T-cell (primary cell): ENCODE measurements at places on chromosomes 11 and 22. TPM values are rescaled to one million over a fixed set of nuclear protein-coding genes. Genes with fewer than 3 reads are reported as not detected.
A peak's percentile ranks its signal among the peaks of the same experiment; 100 is the strongest.

The NAALAD2 gene
- total RNA-seq: not detected

The PHRF1 gene
- 66.3 TPM for total RNA-seq

The OR51B2 gene
- total RNA-seq: not detected

GRCh38 chr11:57568330-57568766 is 876 bp upstream of the UBE2L6 start:
- no peaks in the 10 kb centered on the region for H3K36me3 ChIP-seq
- peak overlapping the region; percentile 82 for H3K27ac ChIP-seq
- peaks cover 37% of the 10 kb centered on the region for H3K4me1 ChIP-seq

GRCh38 chr11:71182791-71183677 is 69.3 kb downstream of the SHANK2 start:
- H3K27me3 ChIP-seq: no peaks in the 10 kb centered on the region
- no peak for DNase-seq
- H3K4me3 ChIP-seq: no peak overlapping the region
- no peaks in the 10 kb centered on the region for H3K4me1 ChIP-seq
- no peaks in the 10 kb centered on the region for H3K36me3 ChIP-seq
- H3K27ac ChIP-seq: no peak overlapping the region

DNA sequence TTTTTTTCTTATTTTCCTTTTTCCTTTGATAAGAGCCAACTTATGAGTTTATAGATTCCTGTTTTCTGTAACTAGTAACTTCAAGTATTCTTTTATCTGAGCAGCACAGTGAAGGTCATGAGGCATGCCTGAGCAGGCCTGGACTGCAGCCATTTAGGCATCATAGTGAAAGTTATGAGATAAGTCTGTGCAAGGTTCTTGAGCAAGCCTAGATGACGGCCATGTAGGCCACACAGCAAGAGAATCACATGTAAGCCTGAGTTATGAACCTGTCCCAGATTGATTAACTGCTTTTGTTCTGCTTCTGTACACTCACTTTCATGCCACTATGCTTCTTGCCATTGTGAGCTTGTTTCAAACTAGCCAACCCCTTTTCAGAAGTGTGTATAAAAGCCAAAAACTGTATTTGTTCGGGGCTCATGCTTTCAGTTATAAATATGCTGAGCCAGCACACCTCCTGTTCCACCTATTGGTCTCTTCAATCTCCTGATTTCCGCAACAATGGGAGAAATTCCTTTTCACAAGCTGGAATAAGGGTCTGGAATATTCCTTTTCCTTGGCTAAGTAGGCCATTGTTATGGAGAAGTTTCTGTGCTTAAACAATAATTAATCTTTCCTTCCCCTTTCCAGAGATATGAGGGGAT is 745.7 kb downstream of the FAM181B start:
- no peaks in the 10 kb centered on the region for H3K4me1 ChIP-seq
- H3K27me3 ChIP-seq: no peaks in the 10 kb centered on the region
- no peak overlapping the region for H3K27ac ChIP-seq
- DNase-seq: no peak

- H3K4me3 ChIP-seq: no peak overlapping the region
- H3K4me1 ChIP-seq: no peaks in the 10 kb centered on the region
- H3K36me3 ChIP-seq: no peaks in the 10 kb centered on the region
- no peak for DNase-seq
Observed at GRCh38 chr11:78594814-78595213, 20.1 kb upstream of the NARS2 start.

DNA sequence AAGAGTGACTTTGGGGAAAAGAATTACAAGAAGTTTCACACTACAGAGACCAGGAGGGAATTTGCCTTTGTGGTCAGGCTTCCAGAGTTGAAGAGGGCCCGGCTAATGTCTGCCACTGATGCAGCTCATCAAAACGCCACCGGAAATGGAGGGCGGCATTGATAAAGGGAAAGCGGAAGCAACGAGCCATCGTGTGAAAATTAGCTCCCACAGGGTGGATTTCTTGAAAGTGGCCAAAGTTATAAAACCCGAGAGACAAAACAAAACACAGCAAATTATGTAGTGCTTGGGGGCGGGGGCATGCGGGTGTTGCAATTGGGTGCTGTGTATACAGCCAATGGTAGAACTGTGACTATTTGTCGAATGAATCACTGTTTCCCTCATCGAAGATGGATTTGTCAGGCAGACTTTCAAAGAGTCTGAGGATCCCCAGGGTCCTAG is 113.0 kb downstream of the ADAMTS15 start:
- no peaks in the 10 kb centered on the region for H3K4me1 ChIP-seq
- H3K4me3 ChIP-seq: no peak overlapping the region
- no peak for DNase-seq
- no peaks in the 10 kb centered on the region for H3K36me3 ChIP-seq

- no peak for DNase-seq
- H3K27ac ChIP-seq: no peak overlapping the region
- H3K27me3 ChIP-seq: no peaks in the 10 kb centered on the region
- no peak overlapping the region for H3K4me3 ChIP-seq
- no peaks in the 10 kb centered on the region for H3K36me3 ChIP-seq
- peaks cover 2% of the 10 kb centered on the region for H3K4me1 ChIP-seq
Observed at GRCh38 chr22:38212442-38212841, 10.6 kb downstream of the MAFF start.

DNA sequence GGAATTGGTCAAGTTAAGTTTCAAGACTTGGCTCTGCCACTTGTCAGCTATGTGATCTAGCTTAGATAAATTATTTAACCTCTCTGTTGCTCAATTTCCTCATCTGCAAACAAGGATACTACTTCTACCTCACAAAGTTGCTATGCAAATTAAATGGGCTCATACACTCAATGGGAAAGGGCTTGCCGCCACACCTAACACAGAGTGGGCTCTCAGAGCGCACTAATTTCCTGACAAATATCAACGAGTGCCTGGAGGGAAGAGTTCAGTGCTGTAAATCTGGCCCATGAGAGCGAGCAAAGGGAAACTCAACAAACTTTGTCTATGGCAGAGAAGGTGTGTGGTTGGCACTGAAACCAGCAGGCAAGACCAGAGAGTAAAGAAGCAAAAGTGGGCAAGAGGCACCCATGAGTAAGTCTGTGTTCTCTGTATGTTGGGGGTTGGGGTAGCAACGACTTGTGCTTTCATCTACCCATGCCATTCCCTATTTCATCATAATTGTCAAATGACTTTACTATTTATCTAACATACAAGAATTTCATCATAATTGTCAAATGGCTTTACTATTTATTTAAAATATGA is 60.7 kb upstream of the PHF21A start:
- peaks cover 5% of the 10 kb centered on the region for H3K27me3 ChIP-seq
- H3K4me1 ChIP-seq: no peaks in the 10 kb centered on the region
- H3K27ac ChIP-seq: no peak overlapping the region

DNA sequence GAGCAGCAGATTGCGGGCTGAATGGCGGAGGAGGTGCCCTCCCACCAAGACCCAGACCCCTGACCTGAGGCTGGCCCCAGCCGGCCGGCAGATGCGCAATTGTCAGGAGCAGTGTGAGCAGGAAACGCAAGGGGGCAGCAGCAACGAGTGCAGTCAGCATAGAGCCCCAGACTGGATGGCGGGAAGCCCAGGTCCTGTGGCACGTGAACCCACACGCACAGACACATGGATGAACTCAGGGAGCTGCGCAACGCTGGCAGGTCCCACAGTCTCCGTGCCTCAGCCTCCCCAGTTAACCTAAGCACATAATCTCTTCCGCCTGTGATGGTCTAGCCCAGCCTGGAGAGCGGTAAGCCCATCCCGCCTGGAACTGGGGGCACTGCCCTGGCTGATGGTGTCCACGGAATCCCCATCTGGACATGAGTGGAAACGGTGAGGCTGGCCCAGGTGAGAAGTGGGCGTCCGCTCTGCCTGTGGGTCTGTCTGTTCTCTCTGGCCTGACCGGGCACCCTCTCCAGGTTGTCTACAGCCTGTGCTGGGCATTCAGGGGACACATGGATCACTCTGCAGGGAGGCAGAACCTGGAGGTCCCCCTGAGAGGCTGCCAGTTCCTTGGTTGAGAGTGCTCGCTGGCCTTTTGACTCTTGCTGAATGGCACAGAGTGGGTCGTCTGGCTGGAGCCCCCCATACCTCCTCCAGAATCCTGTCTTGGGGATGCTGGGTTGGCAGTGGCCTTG is 626 bp upstream of the TBX10 start:
- no peaks in the 10 kb centered on the region for H3K36me3 ChIP-seq
- no peak overlapping the region for H3K27ac ChIP-seq
- H3K4me3 ChIP-seq: no peak overlapping the region
